ENCODE measurements at places on chromosomes 4 and X. TPM values are rescaled to one million over a fixed set of nuclear protein-coding genes. Genes with fewer than 3 reads are reported as not detected.

F9 gene
- total RNA-seq, result not detected

TMEM31 gene
- not detected for total RNA-seq

TNMD gene
- total RNA-seq, result 1.1 TPM

TRPC3 gene
- total RNA-seq, result 1.1 TPM

RTL3 gene
- total RNA-seq, result 0.08 TPM

TEX11 gene
- 1.0 TPM for total RNA-seq

GLRA2 gene
- total RNA-seq, result 1.0 TPM

PHOX2B gene
- total RNA-seq, result 0.09 TPM

MAGIX gene
- total RNA-seq, result 13.9 TPM

HTR2C gene
- total RNA-seq, result not detected

TENM3 gene
- 2.2 TPM for total RNA-seq

NIPAL1 gene
- total RNA-seq, result 43.5 TPM

ARHGEF9 gene
- 31.0 TPM for total RNA-seq

MAP7D3 gene
- total RNA-seq, result 1.4 TPM

DCAF12L2 gene
- total RNA-seq, result 0.22 TPM

PPARGC1A gene
- 92.4 TPM for total RNA-seq

CHM gene
- total RNA-seq, result 16.3 TPM

ENPEP gene
- total RNA-seq, result 2.0 TPM

APOO gene
- 31.7 TPM for total RNA-seq

TBL1X gene
- 15.4 TPM for total RNA-seq

ODAM gene
- total RNA-seq, result not detected

AMOT gene
- total RNA-seq, result 16.1 TPM

PCDH19 gene
- total RNA-seq, result 1.1 TPM

AKAP4 gene
- not detected for total RNA-seq

SSX7 gene
- not detected for total RNA-seq

DDX3X gene
- 302 TPM for total RNA-seq

CYLC1 gene
- not detected for total RNA-seq

GPR173 gene
- 0.67 TPM for total RNA-seq

TMSB15C gene
- total RNA-seq, result 0.37 TPM

CABS1 gene
- not detected for total RNA-seq

CFAP47 gene
- total RNA-seq, result not detected

OTUD6A gene
- not detected for total RNA-seq

FHIP1A gene
- total RNA-seq, result 32.1 TPM

MAGEA10 gene
- total RNA-seq, result not detected

USP17L11 gene
- total RNA-seq, result not detected

LPAR4 gene
- 0.50 TPM for total RNA-seq

MAGEA9B gene
- not detected for total RNA-seq

NXF2B gene
- not detected for total RNA-seq

ADAMTS3 gene
- 0.25 TPM for total RNA-seq

MYL5 gene
- 30.0 TPM for total RNA-seq

GAGE13 gene
- not detected for total RNA-seq

CXXC4 gene
- 1.4 TPM for total RNA-seq

SRPK3 gene
- total RNA-seq, result 1.4 TPM

MAGED4B gene
- 1.9 TPM for total RNA-seq

TCEAL7 gene
- total RNA-seq, result 4.8 TPM

FABP2 gene
- total RNA-seq, result 102 TPM

CRMP1 gene
- 1.2 TPM for total RNA-seq

EGF gene
- 3.9 TPM for total RNA-seq

NUDT6 gene
- total RNA-seq, result 8.6 TPM

GPM6B gene
- 1.9 TPM for total RNA-seq
